ENCODE measurements at places on chromosomes 7 and 10.
A peak's percentile ranks its signal among the peaks of the same experiment; 100 is the strongest.

GRCh38 chr10:13608246-13608853, 21.6 kb downstream of the PRPF18 start:
- DNase-seq: no peak

DNA sequence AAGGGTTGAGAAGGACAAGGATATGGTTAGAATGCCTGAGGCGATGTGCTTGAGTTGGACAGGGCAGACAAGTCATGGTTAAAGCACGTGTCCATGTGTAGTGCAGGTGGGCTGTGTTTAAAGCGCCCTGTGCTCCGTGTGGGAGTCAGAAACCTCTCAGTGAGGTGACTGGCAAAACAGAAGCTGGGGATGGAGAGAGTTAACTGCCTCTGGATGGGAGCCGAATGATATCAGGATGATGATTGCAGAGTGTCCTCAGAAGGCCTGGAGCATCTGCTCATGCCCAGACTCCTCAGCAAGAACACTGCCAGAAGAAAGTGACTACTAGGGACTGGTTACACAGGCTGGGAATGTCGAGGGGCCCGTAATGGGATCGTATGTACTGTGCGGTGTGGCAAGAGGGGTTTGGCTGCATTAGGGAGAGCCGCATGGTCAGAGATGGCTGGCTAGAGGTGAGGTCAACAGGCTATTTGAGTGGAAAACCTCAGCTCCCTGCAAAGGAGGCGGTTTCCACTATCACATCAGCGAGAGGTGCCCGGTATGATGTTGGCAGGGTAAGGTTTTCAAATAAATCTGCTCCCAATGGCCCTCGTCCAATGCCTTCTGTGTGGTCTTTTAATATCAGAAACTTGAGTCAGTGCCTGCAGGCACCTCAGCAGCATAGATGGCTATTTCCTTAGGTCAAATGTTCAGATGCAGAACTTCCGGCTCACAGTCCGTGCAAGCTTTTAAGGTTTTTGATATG, 26.1 kb upstream of the MRC1 start:
- no peak for DNase-seq

DNA sequence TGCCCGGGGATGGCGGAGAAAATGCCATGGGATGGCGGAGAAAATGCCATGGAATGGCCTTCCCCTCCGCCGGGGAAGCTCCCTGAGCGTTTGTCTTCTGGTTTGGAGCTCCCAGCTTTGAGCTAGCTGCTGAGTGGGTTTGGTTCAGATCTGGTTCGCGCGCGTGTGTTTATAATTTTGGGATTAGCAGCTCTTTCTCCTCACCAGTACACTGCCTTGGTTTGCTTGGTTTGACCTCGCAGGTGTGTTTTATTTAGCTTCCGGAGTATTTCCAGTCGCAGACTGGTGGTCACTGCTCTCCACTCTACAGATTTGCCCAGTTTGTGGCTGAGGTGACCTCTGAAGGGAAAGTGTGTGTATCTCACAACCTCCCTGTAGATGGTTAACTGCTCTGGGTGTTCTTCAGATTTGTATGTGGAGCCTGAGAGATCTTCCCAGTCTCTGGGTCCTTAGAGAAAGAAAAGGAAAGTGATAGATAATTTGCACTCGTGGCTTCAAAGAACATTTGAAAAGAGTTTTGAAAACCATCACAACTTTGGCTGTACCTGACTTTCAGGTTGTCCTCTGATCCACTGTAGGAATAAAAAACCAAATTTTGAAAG, 597 bp downstream of the ZNF277 start:
- DNase-seq: no peak

DNA sequence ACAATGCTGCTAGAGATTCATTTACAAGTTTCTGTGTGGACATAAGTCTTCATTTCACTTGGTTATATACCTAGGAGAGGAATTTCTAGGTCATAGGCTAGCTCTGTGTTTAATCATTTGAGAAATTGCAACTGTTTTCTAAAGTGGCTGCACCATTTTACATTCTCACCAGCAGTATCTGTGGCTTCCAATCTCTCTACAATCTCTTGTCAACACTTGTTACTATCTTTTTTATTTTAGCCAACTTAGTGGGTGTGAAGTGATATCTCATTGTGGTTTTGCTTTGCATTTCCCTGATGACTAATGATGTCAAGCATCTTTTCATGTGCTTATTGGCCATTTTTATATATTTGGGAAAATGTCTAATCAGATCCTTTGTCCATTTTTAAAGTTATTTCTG, 53.0 kb upstream of the DRGX start:
- DNase-seq: no peak

GRCh38 chr7:101265622-101266516, 21.0 kb upstream of the FIS1 start:
- DNase-seq: no peak

DNA sequence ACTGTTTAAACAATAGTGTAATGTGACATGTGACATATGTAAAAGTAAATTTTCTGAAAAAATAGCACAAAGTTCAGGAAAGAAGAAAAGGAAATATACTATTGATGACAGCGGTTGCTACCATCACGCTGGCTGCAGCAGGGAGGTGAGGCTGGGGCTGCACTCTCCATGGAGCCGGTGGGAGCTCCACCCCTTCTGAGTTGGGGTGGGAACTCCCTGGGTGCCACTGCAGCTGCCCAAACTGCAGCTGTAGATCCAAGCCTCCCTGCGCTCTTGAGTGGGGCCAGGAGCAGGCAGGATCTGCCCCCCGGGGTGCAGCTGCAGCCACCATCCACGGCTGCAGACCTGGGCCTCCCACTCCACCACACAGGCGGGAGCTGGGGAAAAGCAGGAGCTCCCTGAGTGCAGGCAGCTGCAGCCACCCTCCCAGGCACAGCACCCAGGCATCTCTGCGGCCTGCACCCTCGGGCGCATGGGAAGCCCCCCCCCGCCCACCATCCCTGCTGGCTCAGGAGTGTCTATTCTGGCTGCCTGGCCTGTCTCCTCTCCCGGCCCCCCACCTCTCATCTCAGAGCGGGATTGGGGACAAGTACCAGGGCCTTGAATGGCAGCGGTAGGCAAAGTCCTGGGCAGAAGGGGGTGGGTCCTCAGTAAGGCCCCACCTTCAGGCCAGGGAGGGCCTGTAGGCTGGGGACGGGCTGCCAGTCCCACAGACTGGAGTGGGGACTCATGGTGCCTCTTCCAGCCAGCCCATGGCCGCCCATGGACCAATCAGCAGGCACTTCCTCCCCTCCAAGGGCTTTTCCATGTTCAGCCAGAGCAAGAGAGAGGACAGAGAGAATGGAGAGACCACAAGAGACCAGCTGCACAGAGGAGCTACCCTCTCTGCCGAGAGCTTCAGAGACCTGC, 50.1 kb downstream of the TNS3 start:
- DNase-seq: no peak

DNA sequence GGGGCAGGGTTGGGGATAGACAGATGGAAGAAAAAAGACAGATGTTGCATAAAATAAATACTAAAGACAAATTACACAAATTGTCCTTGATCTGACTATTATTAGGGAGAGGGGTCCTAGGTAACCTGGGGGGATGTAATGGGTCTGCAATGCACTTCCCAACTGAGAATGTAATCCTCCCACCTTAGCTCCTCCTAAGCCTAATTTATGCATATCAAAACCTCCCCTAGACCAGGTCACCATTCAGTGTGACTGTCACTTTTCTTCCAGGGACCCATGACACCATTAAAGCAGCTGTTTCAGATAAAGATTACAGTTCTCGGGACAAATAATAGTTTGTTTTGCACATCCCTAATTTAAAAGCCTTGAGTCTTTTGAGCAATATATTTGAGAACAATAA, 133.9 kb upstream of the FEZF1 start:
- no peak for DNase-seq

DNA sequence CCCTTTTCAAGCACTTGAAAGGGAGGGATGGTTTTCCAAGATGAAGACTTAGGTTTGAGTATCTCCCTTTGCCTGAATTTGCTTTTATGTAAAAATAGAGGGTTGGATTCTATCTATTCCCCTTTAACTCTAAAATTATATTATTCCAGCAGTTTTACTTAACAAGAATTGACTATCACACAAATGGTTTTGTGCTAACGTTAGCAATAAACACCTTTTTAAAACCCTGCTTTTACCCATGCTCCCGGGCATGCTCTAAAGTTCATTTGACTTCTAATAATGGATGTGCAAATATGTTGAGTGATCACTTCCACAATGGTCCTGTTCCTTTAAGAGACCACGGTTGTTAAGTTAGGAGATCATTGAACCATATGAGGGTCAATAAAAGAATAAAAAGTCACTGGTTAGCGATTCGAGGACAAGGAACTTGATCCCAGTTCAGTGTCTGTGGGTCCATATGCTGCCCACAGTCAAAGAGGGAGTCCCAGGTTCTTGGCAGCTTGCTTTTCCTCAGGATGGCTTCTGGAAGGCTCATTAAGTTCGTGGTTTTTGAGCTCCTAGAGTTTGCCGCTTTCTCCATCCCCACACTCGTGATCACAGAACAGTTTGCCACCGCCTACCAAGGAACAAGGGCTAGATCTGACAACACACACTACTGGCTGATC, at the start of gene TMEM236:
TSS of gene TMEM236 (plus strand) at position 421 of the 665 bp plus-strand sequence. CDS start at position 516, 95 bp downstream.
- DNase-seq: no peak

DNA sequence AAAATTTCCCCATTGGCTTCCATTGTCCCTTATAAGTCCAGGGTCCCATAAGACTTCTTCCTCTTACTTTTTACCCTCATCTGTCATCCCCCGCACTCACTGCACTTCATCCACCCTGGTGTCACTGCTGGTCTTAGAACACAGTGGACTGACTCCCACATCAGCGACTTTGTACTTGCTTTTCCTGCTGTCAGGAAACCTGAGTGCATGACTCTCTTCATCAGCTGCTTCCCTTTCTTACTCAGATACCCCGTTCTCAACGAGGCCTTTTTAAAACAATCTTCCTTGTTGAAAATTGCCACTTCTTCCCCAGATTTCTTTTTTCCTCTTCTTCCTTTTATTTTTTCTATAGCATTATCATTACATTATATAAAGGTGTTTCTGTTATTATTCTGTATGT, 305.4 kb downstream of the SDK1 start:
- DNase-seq: no peak

DNA sequence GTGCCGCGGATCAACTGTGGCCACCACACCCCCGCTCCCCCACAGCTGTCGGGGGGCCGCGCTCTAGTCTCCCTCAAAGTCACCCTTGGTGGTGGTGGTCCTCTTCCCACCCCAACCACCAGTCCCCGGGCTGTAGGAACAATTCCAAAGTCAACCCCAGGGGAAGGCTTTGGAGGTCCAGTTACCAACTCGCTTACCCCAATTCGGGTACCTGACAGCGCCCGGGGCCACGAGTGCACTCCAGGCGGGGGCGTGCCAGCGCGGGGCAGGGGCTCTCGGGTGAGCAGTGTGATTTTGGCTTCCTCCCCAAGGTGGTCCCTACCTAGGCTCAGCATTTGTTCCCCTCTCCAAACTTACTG, 584 bp upstream of the ZMIZ1 start:
- DNase-seq: no peak

DNA sequence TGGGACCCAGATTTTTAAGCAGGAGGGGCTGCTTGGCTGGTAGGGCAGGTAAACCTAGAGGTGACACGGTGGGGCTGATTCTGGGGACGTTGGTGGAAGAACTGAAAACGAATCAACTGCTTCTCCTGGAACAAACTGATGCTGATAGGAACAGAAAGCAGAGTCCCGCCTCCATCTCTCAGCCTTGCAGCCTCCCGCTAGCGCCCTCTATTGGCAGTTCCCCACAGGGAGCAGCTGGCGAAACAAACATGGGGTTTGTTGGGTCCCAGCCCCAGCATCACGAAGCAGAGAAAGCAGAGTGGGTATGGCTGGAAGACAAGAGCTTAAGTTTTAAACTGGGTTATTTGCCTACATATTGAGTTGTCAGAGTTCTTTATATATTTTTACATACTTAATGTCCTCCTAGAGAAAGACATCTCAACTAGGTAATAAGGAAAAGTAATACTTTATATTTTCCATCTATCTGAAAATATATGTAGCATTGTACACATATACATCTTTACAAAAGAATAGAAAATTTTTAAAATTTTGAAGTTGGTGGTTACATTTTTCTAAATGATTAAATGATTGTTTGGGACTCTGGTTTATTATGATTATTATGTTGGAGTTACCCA, 42.3 kb upstream of the FOXI2 start:
- peak; percentile 4 for DNase-seq

GRCh38 chr10:99711129-99711719, 20.7 kb downstream of the COX15 start:
- peak; percentile 18 for DNase-seq

DNA sequence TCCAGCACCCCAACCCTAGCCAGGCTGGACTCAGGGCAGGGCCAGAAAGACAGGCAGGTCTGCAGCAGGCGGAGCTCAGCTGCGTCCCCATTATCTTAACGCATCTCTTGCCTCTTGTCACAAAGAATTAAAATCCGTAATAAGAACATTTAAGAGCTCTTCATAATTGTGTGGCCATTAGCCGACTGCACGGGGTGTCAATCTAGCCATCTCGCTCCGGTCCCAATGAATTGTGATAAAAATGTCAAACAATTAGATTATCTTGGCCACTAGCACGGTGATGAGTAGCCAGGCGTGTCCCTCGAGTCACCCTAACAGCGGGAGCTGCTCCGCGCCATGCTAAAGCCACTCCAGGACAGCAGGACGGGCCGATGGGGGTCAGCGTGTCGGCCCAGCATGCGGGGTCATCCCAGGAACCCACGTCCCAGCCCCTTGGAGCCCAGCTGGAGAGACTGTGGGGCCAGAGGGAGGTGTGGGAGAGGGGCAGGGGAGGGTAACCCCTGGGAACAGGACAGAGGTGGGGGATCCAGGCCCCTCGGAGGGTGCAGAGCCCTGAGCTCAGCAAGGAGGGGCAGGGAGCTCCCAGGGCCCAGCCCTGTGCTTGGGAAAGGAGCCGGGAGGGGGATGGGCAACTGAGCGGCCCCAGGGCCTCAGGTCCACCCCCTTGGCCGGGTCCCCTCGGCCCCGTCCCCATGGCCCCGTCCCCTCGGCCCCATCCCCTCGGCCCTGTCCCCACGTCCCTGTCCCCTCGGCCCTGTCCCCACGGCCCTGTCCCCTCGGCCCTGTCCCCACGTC, 17.7 kb upstream of the NKX6-2 start:
- no peak for DNase-seq

DNA sequence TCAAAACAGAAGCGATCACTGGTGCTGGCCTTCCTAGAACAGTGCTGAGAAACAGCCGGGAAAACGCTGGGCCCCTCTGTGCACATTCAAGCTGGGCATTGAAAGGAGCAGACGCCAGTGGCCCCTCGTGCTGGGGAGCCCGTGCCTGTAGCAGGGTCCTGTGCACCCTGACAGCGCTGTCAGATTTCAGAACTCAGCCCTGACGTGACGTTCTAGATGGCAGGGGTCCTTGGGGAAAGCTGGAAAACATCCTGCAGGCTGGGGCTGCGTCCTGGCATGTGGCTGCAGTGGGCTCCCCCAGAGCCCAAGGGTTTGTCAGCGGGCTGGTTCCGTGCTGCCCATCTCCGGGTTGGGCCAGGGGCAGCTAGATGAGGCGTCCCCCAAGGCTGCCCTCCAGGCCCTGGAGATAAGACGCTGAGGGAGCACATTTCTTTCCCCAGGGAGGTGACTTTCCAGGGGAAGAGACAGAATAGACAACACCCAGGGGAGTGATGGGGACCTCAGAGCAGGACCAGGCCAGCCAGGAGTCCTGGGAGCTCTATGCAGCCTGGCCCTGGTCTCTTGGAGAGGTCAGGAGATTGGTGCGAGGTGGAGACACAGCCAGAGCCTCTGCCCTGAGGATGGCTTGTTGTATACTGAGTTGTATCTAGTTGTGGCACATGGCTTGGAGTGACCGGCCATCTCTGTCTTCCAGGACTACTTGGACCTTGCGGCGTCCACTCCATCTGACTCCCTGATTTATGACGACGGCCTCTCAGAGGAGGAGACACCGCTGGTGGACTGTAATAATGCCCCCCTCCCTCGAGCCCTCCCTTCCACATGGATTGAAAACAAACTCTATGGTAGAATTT, 12.1 kb upstream of the CSGALNACT2 start:
- DNase-seq: no peak

- no peak for DNase-seq
Measured at GRCh38 chr10:60351191-60351853, 38.4 kb downstream of the ANK3 start.

- no peak for DNase-seq
Measured at GRCh38 chr7:119967221-119967620, 305.8 kb upstream of the KCND2 start.
